GM12865 (cell line): ENCODE measurements at places on chromosomes 6 and 20.

GRCh38 chr20:61311656-61312387, 59.8 kb downstream of the CDH4 start:
- DNase-seq = no peak

DNA sequence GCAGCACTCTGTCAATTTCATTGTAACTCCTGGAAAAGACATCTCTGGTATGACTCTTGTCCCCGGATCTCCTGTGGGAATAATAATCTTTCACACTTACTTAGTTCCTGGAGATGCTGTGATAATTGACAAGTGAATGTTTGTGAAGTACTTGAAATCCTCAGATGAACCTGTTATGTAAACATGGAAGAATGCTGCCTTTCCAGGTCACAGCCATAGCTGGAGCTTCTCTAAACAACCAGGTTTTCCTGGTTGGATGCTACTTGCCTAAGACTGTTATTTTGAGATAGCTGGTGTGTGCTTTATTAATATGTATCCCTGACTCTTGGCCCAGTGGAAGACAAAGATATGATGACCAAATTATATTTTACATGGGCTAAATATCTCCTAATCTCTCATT, 228.6 kb downstream of the KCNQ5 start:
- no peak for DNase-seq

DNA sequence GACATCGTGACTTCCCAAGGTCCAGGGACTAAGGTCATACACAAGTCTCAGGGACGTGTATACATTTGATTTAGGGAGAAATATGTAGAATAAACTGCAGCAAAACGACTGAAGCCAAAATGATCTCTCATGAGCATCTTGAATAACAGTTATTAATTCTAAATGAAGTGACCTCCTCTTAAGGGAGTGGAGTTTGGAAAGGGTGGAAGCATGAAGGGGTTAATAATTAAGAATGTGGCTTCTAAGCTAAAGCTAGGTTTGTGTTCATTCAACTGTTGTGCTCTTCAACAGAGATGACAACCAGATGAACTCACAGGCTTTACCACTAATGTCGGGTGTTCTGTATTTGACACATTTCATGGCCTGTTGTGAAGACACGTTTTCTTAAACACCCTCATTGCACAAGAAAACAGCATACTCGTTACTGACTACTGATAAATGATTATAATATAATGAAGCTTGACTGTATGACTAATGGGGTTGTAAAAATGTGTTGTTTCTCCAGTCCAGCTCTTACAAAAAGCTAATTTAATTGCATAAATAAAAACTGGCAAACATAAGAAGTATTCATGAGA, 1.5 kb downstream of the PPP1R14C start:
- no peak for DNase-seq

DNA sequence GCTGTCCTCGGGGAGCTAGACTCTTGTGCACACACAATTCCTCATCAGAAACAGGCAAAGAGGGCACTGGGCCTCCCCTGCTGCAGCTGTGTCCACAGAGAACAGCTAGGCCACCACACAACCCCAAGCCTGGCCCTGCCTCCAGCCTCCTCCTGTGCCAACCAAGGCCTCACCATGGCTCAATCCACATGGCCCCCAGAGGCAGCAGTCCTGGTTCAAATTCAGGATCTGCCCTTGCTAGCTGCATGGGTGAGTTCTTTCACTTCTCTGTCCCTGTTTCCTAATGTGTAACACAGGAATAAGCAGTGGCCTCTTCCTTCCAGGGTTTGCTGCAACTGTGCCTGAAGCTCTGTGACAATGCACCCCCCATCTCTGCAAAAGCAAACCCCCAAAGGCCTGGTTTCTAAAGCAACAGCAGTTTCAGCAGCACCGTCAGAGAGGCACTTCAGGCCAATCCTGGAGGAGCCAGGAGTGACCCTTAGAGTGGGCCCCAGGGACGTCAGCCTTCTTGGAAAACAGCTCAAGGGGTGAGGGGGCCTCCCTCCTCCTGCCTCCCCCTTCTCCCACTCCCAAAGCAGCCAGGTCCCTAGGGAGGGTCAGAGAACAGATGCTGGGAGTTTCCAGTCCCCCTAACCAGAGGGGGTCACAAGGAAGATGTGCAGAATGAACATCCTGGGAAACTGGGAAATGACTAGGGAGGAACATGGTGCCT, 2.2 kb downstream of the ADISSP start:
- DNase-seq = no peak

DNA sequence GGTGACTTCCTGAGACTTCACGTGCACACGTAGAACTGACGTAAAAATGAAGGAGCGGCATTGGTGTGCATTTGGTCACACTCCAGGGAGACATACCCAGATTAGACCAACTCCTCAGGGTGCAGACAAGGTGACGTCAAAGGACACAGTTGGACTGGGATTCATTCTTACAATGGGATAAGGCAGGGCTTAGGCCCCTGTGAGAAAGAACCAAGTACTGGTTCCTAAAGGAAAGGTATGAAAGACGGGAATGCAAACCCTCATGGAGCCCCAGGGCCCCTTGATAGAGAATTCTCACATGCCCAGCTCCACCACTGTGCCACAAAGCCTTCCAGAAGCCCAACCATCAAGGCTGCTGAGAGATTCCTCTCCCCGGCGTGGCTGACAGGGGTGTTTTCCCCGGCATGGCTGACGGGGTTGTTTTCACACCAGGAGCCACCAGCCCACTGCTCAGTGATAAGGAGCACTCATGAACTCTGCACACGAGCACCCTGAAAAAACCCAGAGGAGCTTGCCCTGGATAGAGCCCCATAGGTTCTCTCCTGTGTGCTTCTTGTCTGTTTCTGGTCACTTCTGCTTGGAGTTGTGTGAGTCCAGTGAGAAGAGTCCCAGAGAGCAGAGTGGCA, 90.1 kb downstream of the CAP2 start:
- DNase-seq = no peak

DNA sequence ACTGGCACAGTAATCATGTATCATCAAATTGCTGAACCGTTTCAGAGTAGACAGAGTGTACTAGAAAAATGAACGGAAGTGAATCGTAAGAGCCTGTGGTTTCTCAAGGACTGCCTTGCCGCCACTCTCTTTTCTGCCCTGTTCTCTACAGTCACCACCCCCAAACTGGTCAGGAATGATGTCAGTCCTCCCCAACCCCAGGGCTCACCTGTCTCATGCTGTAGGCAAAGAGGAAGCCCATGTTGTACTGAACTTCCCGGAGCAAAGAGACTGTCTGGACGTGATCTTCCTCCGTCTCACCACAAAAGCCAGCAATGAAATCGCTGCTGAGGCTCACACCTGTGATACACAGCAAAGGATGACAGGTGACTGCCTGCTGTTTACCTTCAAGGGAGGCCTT, 31.0 kb downstream of the CDK5RAP1 start:
- DNase-seq = no peak

GRCh38 chr6:3744901-3745470, 6.5 kb downstream of the PXDC1 start:
- no peak for DNase-seq

GRCh38 chr6:106182455-106182854, 96.3 kb downstream of the PRDM1 start:
- peak; percentile 97 for DNase-seq

- DNase-seq = no peak
These were observed 170.4 kb downstream of the HTR1B start for GRCh38 chr6:77292564-77293546.

GRCh38 chr6:121319112-121319553, 15.1 kb downstream of the TBC1D32 start:
- no peak for DNase-seq

DNA sequence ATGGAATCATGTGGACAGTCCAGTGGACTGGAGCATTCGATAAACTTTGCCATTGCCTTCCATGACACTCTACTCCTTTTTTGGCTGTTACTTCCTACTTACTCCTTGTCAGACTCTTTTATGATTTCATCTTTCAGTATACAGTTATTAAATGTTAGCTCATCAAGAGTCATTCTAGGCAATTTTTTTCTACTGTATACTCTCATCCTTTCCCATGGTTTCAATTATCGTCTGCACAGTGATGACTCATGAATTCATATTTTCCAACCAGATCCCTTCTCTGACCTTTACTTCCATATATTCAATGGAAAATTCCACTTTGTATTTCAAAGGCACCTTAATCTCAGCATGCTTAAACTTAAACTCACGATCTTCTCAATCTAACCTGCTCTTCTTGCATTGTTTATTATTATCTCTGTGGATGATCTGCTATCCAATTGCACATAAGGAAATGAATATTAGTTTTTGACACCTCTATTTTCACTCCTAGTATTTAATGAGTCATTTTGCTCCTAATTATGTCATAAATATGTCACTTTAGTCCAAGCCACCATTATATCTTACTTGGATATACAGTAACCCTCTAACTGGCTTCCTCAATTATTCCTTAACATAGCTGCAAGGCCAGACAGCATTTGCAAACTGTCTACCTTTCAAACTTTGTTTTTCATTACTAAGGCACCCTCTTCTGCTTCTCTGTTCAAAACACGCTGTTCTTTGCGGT, 427.5 kb downstream of the PHF3 start:
- no peak for DNase-seq

GRCh38 chr20:62042025-62042820, 23.5 kb downstream of the TAF4 start:
- DNase-seq = no peak

- peak; percentile 37 for DNase-seq
These were observed 223.0 kb upstream of the SYNCRIP start for GRCh38 chr6:85865420-85866369.

DNA sequence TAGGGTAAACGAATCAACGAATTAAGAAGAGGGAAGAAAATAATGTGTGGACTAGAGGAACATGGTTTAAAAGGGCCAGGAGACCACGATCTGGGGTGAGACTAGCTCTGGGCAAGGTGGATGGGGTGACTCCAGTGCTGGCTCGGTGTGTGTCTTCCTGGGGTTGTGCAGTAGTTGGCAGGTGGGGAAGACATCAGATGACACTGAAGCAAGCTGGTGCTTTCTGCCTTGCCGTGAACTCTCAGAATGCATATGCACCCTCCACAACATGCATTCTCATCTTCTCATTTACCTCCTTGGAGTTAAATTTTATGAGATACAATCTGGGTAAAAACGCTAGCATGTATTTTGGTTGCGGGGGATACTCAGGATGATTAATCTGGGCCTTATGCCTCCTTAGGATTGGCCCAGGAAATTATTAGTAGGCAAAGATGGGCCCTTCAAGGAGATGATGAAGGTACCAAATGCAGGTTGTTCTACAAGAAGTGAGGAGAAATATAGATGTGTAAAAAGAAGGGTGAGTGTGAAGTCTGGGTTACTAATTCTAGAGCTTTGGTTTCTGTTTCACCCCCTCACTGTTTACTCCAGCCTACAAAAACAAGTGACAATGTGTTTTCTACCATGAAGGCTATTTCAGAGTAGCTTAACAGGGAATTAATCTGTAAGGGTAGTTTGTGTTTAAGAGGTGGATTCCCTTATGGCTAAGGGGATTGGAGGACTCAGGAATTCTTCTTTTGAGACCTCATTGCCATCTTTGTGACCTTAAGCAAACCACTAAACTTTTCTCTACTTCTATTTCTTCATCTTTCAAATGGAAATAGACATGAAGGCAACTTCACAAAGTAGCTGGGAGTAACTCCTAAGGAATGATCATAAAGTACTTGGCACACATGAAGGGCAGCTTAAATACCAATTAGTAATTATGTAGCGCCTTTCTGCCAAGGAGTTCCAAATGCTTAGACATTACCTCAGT, 71.0 kb upstream of the SUPT3H start:
- DNase-seq = peak; percentile 3
